ENCODE measurements at places on chromosomes 6 and 20.
A peak's percentile ranks its signal among the peaks of the same experiment; 100 is the strongest.

DNA sequence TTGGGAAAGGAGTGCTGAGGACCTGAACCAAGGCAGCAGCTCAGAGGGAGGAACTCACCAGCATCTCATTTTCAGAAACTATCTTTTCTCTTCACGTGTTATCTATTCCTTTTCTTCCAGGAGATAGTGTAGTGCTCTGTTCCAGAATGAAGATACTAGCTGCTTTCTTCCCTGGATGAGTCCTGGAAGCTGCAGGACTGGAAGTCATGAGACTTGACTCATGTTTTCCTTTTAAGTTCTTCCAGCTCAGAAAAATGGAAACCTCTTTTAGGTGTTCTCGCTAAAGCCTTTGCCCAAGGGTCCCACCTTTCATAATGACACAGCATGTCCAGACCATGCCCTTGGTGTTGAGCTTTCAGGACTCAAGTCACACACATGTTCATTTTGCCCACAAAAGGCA lies 106.7 kb downstream of the UNC5CL start:
- no peak for DNase-seq

DNA sequence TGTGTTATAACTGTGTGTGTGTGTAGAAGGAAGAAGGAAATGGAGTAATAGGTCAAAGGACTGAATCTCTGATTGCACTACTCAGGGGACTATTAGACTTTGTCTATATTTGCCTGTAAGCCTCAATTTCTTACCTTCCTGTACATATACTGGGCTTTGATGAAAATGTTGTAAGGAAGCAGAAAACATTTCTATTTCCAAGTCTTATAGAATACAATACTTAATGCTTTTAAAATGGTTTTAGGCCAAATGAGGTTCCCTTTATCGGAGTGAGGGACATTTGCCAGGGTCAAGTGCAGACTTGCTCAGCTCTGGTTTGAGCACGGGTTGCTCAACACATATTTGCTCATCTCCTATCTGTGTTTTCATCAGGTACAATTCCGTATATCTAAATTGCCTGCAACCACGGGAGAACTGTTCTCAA lies 28.3 kb downstream of the MEP1A start:
- DNase-seq, result no peak

DNA sequence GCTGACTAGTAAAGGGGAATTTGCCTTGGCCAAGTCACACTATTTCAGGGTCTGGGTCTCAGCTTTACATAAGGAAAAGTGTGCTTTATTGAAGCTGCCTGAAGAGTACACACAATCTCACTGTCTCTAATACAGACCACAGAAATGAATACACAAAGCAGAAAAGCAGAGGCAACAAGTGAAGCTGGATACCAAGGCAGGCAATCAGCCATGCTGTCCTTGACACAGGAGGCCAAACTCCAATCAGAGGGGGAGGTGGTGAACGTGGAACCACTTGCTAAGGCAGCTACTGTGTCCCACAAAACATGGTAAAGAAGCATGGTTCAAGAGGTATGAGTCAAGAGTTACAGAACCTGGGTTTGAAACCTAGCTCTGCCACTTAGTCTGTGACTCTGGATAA lies 21.8 kb upstream of the CCND3 start:
- no peak for DNase-seq

DNA sequence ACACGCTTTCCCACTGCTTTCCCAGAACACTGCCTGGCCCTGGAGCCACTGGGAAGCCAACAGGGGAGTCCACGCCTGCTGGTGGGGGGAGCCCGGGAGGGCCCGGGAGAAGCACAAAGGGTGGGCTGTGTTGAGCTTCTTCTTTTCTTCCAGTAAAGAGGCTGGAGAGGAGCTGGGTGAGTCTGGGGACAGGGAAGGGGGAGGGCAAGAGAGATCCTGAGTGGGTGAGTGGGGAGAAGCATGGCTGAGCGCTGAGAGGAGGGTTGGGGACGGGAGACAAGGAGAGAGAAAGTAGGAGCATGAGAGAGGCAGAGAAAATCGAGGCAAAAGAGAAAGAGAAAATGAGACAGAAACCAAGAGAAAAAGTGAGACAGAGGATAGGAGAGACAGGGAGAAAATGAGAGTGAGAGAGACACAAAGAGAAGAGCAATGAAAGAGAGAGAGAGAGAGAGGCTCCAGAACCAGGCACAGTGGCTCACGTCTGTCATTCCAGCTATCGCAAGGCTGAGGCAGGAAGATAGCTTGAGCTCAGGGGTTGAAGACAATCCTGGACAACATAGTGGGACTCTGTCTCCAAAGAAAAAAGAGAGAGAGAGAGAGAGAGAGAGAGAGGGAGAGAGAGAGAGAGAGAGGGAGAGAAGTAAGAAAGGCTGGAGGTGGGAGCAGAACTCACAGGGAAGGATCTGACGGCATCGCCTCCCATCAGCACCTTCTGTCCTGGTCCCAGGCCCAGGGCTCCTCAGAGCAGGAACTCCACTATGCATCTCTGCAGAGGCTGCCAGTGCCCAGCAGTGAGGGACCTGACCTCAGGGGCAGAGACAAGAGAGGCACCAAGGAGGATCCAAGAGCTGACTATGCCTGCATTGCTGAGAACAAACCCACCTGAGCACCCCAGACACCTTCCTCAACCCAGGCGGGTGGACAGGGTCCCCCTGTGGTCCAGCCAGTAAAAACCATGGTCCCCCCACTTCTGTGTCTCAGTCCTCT lies 2.0 kb downstream of the LST1 start:
- DNase-seq, result peak; percentile 51

- no peak for DNase-seq
These were observed 59.8 kb upstream of the CARMIL1 start for GRCh38 chr6:25219216-25219916.

GRCh38 chr6:100456141-100456907 lies 8.4 kb downstream of the SIM1 start:
- no peak for DNase-seq

DNA sequence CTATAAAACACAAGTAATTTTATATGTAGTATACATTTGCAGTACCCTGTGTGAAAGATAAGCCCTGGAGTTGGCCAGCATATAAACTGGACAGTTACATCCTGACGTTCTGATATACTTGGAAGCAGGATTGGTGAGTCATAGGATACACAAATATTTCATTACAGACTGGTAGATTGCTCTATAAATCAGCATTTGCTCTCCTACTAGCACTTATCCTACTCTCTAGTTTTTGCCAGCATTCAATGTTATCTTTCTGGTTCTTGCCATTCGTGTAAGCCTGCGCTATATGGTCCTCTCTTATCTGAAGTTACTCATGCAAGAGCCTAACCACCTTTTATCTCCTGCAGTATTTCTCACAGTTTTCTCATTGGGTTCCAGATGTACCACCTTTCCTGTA lies 680.2 kb upstream of the MMS22L start:
- no peak for DNase-seq

DNA sequence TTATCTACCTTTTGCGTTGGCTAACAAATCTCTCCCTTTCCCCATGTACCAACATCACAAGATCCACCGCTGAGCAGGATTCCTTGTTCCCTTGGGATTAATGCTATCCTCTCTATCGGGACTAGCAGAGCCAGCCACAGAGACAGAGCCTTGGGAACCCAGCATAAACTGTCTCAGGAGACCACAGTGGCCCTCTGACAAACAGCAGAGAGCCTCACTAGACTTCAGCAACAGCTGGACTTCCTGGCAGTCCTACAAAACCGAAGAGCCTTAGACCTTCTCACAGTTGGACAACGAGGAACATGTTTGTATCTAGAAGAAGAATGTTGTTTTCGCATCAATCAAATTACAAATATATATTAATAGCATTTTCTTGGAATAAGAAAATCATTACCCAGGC lies 39.6 kb upstream of the POU5F1 start:
- no peak for DNase-seq

- DNase-seq, result no peak
These were observed 7.9 kb downstream of the MDFI start for GRCh38 chr6:41646026-41646795.

DNA sequence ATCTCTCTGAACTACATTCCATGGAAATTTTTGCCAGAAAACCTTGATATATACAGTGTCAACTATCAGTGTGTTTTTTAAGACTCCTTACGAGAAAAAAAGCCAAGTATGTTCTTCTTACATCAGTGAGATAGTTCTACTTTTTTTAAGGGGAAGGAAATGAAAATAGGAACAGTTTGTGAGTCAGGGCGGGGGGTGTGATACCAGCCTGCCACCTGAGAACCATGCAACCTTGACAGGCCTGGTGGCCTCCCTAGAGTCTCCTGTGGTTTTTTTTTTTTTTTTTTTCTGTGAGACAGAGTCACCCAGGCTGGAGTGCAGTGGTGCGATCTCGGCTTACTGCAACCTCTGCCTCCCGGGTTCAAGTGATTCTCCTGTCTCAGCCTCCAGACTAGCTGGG lies 96.3 kb upstream of the GCM1 start:
- DNase-seq, result peak; percentile 51

- DNase-seq, result no peak
These were observed 37.0 kb downstream of the RANBP9 start for GRCh38 chr6:13674533-13675190.

DNA sequence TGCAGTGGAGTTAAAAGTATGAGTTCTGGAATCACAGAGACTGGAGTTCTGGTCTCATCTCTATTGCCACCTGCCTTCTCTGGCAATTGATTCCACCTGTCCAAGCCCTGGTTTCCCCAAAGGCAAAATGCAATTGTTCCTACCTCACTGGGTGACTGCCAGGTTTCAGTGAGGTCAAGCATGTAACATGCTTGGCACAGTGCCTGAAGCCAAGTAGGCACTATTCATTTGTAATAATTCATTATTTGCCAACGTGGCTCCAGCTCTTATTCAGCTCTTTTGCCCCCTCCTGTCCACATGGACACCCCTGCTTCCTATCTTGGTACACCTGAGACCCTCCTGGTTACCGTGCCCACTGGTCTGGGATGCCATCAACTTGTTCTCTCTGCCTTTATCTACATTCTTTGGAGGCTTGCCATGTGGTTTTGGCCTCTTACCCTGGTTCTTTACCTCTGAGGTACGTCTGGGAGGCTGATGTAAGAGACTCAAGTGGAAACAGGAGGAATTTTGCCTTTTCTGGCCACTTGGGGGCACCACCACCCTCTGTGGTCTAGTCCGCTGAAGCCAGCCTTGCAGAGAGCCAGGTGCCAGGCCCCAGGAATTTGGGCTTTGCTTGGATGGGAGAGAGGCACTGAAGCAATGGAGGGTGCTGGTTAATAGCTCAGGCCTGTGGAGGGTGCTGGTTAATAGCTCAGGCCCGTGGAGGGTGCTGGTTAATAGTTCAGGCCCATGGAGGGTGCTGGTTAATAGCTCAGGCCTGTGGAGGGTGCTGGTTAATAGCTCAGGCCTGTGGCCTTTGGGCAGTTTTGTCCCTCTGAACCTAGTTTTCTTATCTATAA lies 1.7 kb downstream of the KCNK15 start:
- DNase-seq, result peak; percentile 74

DNA sequence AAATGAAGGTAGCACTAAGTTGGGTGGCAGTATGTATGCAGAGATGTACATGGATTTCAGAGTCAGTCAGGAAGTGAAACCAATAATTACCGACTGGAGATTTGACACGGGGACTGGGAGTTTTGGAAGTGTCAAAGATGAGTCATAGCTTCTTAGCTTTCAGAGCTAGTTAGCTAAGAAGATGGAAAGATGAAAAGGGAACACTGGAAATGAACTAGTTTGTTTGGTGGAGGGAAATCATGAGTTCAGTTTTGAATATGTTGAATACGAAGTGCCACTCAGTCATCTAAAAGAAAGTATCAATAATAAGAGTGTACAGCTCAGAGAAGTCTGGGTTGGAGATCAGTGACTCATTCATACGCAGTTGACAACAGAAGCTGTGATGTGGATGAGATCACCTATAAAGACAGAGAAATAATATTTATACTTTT lies 7.5 kb downstream of the ESF1 start:
- peak; percentile 77 for DNase-seq

DNA sequence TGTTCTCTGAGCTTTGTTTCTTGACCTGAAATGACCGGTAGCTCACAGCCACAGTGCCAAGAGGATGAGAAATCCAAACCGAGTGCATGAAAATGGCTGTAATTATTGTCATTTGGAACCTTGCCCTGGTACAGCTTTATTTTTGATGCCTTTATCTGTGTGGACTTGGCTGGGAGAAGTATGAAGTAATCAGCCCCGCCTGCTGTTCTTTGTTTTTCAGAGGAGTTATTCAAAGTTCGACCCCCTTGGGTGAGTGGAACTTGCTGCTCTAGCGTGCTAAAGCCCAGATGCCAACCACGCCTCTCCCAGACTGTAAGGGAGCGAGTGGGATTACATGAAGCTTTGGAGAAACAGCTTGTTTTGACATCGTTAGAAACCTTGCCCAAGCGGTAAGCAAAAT lies 48.3 kb downstream of the ECT2L start:
- no peak for DNase-seq

DNA sequence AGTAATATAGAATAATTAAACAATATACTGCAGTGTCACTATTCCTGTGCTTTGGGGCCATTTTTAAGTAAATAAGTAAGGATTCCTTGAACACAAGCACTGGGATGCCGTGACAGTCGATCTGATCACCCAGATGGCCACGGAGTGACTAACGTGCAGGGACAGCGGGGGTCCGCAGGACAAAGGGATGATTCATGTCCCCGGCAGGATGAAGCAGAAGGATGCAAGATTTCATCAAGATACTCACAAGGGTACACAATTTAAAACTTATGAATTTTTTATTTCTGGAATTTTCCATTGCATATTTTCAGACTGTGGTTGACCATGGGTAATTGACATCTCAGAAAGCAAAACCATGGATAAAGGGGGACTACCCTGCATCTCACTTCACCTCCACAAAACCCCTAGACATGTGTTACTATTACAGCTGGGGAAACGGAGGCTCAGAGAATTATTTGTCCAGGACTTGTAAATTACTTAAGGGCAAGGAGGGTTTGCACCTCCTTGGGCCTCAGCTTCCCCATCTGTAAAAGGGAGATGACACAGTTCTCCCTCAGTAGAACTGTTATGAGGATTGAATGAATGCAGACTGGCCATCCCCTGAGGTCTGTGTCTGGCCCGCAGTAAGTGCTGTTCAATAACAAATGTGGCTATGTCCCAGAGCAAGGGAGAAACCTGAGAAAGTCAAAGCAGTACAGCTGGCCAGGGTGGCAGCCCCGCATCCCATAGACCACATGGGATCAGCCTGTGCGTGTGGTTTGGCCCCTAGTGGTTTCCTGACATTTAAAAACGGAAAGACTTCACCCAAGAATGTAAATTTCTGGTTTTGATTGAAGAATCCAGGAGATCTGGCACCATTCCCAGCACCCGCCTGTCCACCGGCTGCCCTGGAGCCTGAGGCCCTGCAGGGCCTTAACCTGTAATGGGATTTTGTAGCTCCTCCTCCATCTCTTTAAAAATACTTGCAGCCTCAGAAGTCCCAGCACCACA lies 235.5 kb downstream of the BMP7 start:
- no peak for DNase-seq

- peak; percentile 34 for DNase-seq
These were observed 29.4 kb downstream of the PNLDC1 start for GRCh38 chr6:159829526-159829925.

DNA sequence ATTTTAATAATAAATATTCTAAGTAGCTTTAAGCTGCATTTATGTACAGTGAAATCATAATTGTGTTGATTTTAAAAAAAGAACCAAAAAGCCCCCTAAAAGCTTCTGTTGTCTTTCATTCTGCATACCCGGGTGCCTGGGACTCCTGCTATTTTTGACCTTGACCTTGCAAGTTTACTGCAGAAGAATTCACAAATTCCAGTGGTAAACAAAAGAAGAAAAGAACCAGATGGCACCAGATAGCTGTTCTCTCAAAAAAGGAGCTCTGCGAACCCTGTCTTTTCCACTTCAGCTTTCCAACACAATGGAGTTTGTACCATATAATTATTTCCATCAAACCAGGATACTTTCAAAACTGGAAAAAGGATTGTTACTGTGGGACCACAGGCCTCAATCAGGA lies 363.3 kb downstream of the SMOC2 start:
- DNase-seq, result no peak

GRCh38 chr6:156686301-156686994 lies 90.7 kb upstream of the ARID1B start:
- DNase-seq, result peak; percentile 40
